ENCODE measurements at places on chromosomes 1 and 21. TPM values are rescaled to one million over a fixed set of nuclear protein-coding genes. Genes with fewer than 3 reads are reported as not detected.

Gene ADAMTS5
- total RNA-seq = not detected

Gene RYR2
- 4.7 TPM for total RNA-seq

Gene CDA
- 0.35 TPM for total RNA-seq

Gene GUCA2A
- not detected for total RNA-seq

Gene CRYAA
- not detected for total RNA-seq

Gene GPR153
- 0.62 TPM for total RNA-seq

Gene KRTAP12-2
- not detected for total RNA-seq

Gene SPRR3
- total RNA-seq = not detected

Gene ZNF683
- not detected for total RNA-seq

Gene CYP4Z1
- not detected for total RNA-seq

Gene ZFP69
- 5.1 TPM for total RNA-seq

Gene SLAMF1
- total RNA-seq = not detected

Gene UBL4B
- total RNA-seq = not detected

Gene LCE1B
- not detected for total RNA-seq

Gene SPATA21
- not detected for total RNA-seq

Gene TRIM17
- not detected for total RNA-seq

Gene PDZK1
- total RNA-seq = not detected

Gene KCNE2
- total RNA-seq = not detected

Gene PAPPA2
- total RNA-seq = 28.5 TPM

Gene CASQ2
- total RNA-seq = not detected

Gene RGS18
- not detected for total RNA-seq

Gene ILDR2
- 0.38 TPM for total RNA-seq

Gene AMY1B
- total RNA-seq = not detected

Gene BATF3
- total RNA-seq = 7.6 TPM

Gene TSPEAR
- total RNA-seq = not detected

Gene PGBD5
- total RNA-seq = not detected

Gene GPR161
- total RNA-seq = 2.8 TPM

Gene FAAH
- total RNA-seq = 0.17 TPM

Gene HFM1
- total RNA-seq = 2.7 TPM

Gene KIRREL1
- 48.7 TPM for total RNA-seq

Gene TIE1
- total RNA-seq = not detected
